ENCODE measurements at places on chromosomes 7 and 10.

DNA sequence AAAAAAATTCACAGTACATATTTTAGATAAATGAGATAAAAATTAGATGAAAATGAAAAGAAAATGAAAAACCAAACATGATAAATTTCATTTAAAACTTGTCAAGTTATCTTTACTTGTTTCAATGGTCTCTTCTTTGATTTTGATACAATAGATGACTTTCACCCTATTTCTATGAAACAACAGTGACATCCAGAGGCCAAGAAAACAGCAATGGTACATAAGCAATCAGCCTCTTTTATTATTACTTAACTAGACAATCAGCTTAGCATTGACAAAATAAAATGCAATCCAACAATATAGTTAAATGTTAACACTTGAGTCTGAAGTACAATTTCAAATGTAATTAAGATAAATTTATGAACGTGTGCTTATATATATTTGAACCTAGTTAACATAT, 74.8 kb upstream of the GPR37 start:
- no peak for DNase-seq

DNA sequence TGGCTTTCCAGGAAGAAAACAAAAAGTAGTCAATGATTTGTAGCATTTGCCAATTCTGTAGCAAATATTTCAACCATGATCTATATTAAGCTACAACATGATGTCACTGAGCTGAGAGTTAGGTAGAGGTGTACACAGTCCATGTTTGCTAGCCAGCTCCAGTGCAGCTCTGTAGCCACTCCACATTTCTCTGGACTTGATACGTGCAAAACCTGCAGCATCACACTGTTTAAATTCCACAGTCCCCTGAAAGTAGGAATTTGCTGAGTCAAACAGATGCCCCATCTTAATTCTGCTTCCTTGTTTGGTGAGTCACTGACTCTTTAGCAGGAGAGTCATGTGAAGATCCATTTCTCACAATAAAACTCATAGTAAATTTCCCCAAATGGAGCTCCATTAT, 89.8 kb upstream of the LRRTM3 start:
- DNase-seq, result no peak

GRCh38 chr7:94289071-94289470, 105.6 kb upstream of the COL1A2 start:
- DNase-seq, result no peak

DNA sequence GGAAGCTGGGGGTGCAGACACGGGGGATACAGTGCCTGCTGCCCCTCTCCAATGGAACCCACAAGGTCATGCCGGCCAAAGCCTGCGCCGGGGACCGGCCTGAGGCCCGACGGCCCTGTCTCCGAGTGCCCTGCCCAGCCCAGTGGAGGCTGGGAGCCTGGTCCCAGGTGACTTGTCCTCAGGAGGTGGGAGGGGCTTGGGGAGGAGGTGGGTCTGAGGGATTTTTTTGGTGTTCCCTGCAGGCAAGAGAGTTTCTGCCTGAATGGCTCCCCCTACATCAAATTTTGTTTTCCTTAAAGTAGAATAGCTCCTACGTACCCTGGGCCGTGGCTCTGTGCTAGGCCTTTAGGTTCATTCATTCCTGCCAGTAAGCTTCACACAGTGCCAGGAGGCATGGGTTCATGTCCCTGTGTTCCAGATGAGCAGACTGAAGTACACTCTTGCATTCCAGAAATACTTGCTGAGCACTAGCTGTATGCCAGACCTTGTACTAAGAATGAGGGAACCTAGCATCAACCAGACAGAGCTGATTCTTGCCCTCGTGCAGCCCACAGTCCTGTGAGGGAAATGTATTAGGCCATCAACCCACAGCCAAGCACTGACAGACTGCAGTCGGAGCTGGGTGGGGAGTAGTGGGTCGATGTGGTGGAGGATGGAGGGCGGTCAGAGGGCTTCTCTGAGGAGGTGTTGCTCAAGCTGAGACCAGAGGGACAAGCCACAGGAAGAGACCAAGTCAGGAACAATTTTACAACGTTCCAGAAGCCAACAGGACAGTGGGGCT, 31.1 kb downstream of the TBATA start:
- DNase-seq, result no peak

- DNase-seq, result no peak
Measured at GRCh38 chr7:101066141-101066832, 19.0 kb upstream of the TRIM56 start.

DNA sequence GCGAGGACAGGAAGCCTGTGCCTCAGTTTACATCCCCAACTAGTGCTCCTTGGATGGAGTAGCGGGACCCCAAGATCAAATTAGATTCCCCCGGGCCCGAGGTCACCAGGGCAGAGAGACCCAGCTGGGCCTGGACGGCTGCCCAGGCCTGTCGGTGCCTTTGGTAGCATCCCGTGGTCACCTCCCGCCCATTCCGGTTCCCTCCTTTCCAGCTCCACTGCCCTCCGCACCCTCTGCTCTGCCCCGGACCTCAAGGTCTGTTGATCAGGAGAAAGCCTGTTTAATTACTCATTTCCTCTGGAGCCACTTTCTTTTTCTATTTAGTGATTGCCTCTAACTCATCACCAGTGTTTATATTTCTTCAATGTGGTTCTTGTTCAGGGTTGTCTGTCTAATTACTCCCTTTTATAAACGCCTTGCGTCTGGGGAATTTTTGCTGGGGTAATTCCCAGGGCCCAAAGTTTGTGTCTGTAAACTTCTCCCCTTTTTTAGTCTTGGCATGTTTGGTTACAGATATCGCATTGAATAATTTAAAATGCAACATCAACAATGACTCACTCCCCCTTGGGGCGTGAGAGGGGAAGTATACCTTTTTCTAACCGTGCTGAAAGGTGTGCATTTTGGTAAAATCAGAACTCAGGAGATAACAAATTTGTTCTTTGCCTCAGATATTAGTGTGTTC, 1.9 kb downstream of the FOXK1 start:
- DNase-seq, result no peak

DNA sequence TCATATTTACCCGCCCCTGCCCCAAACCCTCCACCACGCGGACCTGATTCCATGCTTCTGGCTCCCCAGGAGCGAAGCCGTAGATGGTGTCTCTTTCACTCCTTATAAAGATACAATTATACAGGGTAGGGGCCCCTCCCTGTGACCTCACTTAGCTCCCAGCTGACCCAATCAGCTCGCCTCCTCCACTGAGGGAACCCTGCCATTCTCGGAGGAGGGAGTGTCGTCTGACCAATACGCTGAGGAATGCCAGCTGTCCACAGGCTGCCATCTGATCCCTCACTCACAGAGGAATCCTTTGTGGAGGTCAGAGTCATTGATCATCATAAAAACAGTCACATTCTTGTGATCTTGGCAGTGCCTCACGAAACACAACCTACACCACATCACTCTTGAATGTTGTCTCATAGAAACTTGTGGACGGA, 67.5 kb upstream of the INSIG1 start:
- no peak for DNase-seq

DNA sequence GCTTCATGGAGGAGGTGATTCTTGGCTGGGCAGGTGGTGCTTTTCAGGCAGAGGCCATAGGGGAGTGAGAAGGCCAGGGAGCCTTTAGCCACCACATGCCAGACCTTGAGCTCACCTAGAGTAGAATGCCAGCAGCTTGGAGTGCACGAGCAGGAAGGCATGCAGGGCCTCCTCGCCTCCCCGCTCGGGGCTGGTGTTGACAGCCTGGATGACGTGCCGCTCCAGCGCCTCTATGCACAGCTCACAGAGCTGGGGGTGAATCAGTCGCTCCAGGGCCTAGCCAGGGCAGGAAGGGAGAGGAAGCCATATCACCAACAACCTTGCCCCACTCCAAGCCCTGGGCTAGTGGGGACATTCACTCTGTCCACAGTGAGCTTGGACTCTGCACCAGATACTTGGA, 15.7 kb downstream of the HPS1 start:
- DNase-seq, result no peak

GRCh38 chr7:2646680-2647571, 15.1 kb downstream of the TTYH3 start:
- no peak for DNase-seq

DNA sequence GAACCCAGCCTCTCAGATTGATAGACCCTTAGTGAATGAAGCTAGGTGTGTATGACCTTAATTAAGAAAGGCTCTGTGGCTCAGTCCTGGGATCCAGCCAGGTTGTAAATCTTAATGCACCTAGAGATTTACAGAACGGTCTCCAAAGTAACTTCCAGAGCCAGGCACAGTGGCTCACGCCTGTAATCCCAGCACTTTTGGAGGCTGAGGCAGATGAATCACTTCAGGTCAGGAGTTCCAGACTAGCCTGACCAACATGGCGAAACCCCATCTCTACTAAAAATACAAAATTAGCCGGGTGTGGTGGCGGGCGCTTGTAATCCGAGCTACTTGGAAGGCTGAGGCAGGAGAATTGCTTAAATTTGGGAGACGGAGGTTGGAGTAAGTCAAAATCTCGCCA, 24.3 kb downstream of the CALHM2 start:
- DNase-seq, result no peak

DNA sequence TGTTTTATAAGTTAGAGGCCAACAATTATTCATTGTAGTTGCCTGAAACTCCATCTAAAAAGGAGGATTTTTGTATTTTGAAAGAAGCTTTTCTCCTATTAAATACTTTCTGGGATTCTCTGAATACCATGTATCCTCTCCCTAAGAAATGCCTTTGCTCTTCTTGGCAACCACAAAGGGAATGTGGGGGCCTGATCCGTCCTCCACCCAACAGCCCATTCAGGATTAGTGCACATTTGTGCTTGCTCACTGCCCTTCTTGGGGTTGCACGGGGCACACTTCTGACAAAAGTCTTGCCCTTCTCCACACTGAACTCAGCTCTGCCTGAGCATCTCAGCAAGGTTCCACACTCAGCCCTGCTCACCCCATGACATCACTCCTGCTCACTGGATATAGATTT, 194.2 kb downstream of the SLC25A13 start:
- no peak for DNase-seq

GRCh38 chr10:119786117-119786769, 60.4 kb downstream of the INPP5F start:
- DNase-seq, result no peak

- DNase-seq, result peak; percentile 4
Measured at GRCh38 chr7:142581341-142581740, 167.9 kb upstream of the PRSS1 start.

- DNase-seq, result no peak
Measured at GRCh38 chr7:2920956-2921652, 77.0 kb upstream of the GNA12 start.

DNA sequence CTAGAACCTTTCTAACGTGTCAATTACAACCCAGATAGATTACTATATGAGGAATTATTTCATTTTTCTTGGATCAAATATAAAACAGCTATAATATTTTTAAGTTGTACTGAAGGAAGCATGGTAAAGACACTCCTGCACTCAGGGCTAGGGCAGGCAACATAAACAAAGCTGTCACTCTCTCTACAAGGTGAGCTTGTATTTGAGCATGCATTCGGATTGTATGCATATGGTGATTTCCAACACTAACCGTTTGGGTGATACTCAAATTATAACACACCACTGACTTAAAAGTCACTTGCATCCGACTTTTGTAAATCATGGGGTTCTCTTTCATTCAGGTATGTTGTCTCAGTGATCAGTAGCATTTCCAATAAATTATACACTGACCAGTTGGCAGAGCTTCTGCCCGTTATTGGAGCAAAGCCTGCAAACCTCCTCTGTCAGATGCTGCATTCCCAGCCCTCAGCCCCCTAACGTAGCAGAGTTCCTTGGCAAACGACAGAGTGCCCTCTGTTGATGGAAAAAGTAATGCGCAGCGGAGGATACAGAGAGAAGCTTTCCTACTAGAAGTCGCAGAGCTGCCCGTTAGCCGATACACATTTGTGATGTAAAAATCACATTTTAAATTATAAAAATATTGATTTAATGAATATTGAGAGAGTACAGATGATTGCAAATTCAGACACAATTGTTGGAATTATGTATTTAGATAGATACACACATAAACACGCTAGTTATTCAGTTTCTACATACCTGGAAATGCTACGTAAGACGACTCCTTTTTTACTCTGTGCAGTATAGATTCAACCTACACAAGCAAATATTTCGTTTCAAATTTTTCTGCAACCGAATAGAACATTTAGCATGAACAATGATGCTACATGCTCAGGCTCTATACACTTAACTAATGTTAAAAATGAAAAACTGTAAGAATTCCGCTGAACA, 173.9 kb upstream of the SP4 start:
- no peak for DNase-seq

DNA sequence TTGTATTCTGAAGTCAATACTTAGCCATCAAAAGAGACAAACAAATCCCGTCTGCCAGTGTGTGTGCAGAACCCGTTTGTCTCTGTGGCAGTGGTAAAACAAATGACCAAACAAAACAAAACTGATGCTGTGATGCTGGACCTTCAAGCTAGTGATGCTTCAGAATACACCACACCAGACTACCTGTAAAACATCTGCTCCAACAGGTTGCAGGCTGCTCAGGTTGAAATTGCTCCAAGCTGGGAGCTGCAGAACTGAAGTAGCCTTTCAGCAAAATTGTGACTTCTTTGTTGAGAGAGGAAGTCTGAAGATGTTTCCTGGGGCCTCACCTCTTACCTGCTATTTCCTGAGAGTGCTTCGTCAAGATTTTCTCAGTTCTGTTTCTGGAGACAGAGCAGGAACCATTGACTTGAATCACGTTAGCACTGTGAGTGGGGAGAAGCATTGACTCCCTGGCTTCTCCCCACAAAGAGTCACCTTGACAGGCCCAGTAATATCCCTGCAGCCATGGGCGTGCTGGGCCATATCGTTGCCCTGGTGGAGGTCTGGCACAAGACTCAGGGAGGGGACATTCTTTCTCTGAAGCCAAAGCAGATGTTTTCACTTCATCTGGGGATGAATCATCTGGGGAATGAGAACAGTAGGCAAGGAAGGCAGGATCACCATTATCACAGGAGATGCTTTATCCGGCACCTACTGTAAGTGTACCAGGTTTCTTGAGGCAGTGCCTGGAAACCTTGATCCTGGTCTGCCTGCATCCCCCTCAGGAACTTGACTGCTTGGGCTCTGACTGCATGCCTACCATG, 80.2 kb downstream of the RBM20 start:
- no peak for DNase-seq

GRCh38 chr7:25860275-25861163, 291.5 kb upstream of the NFE2L3 start:
- DNase-seq, result no peak

DNA sequence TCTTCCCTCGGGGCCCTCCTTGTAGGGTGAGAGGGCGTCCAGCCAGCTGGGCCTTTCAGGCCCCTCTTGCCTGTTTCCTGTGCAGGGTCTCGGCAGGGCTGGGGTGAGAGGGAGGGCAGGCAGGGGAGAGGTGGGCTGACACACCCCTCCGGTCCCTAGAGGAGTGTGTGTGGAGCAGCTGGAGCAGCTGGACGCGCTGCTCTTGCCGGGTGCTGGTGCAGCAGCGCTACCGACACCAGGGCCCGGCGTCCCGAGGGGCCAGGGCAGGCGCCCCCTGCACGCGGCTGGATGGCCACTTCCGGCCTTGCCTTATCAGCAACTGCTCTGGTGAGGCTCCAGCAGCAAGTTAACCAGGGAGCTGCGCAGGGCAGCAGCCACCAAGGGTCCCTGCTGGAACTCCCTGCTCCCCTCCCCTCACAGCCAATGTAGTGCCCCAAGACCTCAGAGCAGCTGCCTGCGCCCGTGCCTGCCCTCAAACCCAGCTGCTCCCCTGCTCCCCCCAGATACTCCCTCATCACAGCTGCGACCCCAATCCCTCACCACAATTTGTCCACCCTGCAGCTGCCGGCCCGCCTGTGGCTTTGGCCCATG, 15.7 kb upstream of the ZNF862 start:
- no peak for DNase-seq

GRCh38 chr10:10311966-10312365, 705.7 kb upstream of the CELF2 start:
- no peak for DNase-seq

Data from activated T-helper 1 cell treated with Interleukin-2 at 50 U/mL for 16 hours (primary cell).